ENCODE measurements at places on chromosomes 6 and 20.

GRCh38 chr6:31471711-31472110 lies 26.2 kb upstream of the MICB start:
- DNase-seq = no peak

- DNase-seq = no peak
Measured at GRCh38 chr6:30960907-30961673, 20.3 kb downstream of the MUCL3 start.

GRCh38 chr6:44119704-44120262 lies 7.5 kb downstream of the MRPL14 start:
- DNase-seq = no peak

GRCh38 chr6:113178349-113178748 lies 678.8 kb upstream of the MARCKS start:
- no peak for DNase-seq

- DNase-seq = no peak
Measured at GRCh38 chr6:151537556-151537955, 43.7 kb downstream of the CCDC170 start.

Measured in GM10248 (cell line).